ENCODE measurements at places on chromosomes 1 and 21.
A peak's percentile ranks its signal among the peaks of the same experiment; 100 is the strongest.

DNA sequence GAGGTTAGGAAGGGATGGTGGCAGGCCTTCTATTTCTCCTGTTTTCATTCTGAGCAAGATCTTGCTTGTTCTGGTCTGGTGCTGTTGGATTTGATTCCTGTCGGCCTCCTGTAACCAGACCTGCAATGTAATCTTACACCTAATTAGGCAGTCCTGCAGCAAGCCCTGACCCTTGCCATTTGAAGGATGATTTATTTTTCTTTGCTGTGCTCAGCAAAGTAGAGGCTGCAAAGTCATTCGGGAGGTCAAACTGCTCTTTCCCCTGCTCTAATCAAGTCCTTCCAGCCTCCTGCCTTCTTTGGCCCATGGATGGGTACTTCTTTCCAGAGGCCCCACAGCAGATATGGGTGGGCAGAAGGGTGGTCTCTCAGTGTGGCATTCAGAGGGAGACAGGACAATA, 417.7 kb upstream of the USP24 start:
- DNase-seq: peak; percentile 51

GRCh38 chr1:224201383-224201782, 18.3 kb downstream of the DEGS1 start:
- DNase-seq: no peak

DNA sequence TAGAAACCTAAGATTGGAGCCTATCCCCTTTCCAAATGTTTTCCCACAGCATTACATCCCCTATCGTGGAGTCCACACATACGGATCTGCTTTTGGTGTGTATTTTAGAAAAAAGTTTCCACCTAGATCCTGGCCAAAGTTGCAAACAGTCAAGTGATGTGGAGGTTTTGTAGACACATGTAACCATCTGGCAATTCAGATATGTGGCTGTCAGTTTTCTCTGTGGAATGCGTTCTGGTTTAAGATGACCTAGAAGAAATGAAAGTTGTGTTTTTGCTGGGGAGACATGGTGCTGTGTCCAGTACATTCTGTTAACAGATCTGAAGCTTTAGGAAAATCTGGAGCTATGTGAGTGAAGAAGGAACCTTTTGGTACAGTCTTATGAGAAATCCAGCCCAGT, 14.8 kb downstream of the RNF220 start:
- DNase-seq: no peak

DNA sequence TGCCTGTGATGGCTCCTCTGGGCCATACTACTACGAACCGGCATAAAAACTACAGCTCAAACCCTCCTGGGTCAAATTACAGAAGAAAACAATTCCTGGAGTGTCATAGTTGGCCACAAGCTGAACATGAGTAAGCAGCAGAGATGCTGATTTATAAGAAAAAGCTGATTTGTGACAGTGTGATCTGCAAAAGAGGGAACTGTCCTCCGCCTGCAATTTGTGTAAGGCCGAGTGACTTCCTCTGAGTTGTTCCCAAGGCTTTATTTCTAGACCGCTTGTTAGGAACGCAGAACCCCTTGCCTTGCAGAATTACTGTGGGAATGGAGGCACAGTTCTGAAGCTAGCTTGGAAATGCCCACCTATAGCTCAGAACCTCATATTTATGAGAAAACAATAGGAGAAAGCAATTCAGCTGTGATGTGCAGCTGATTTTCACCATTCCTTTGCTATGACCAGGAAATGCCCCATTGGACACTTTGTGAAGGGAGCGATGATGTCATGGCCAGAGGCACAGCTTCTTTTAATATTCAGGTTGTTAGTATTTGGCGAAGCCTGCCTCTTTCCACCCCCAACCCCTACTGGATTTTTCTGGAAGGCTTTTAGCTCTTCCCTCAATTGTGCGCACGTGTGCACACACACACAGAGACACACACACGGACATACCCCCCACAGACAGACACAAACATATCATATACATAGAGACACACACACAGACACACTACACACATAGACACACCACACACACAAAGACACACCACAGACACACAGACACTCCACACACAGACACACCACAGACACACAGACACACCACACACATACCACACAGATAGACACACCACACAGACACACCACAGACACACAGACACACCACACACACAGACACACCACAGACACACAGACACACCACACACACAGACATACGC, 47.6 kb downstream of the IER5 start:
- no peak for DNase-seq

DNA sequence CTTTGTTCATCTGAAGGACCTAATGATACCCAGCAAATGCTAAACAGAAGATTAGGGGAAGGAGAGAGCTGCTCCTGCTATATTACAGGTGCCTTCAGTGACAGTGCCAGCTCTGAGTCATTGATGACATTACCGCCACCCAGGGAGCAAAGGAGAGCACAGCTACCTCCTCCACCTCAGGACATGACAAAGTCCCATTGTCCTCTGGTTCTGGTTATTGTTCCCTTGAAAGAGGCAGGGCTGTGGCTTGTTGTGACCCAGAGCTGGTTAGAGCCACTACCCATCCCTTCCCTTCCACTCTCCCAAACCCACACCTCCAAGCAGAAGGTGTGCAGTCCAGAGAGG, 363.5 kb upstream of the DUSP10 start:
- no peak for DNase-seq
